ENCODE measurements at places on chromosomes 2 and 18. TPM values are rescaled to one million over a fixed set of nuclear protein-coding genes. Genes with fewer than 3 reads are reported as not detected.

DNA sequence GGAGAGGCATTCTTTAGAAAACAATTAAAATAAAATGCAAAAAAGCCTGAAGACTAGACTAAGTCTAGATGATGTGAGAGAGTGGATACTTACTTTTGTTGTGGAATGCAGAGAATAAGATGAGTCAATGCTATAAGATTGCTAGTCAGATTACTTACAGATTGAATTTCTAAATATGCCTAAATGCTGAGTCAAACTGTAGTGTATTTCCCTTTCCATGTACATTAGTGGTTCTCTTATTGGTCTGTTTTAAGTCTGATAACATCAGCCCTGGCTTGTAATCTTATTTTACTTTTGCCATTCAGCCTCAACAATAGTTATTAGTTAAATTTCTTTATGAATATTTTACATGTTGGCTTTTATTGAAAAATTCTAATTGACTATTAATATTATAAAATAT is 702.7 kb downstream of the SOCS6 start:
- no peaks in the 10 kb centered on the region for H3K27me3 ChIP-seq
- H3K4me3 ChIP-seq, result no peak overlapping the region
- no peaks in the 10 kb centered on the region for H3K36me3 ChIP-seq
- H3K27ac ChIP-seq, result no peak overlapping the region
- no peaks in the 10 kb centered on the region for H3K4me1 ChIP-seq

- H3K27ac ChIP-seq, result no peak overlapping the region
- H3K36me3 ChIP-seq, result no peaks in the 10 kb centered on the region
- H3K4me3 ChIP-seq, result no peak overlapping the region
- H3K4me1 ChIP-seq, result peaks cover 19% of the 10 kb centered on the region
Observed at GRCh38 chr18:10124967-10125366, 211.2 kb downstream of the VAPA start.

GRCh38 chr2:88865801-88866371 is 174.4 kb downstream of the RPIA start:
- no peaks in the 10 kb centered on the region for H3K36me3 ChIP-seq
- H3K27me3 ChIP-seq, result no peaks in the 10 kb centered on the region
- H3K4me1 ChIP-seq, result no peaks in the 10 kb centered on the region
- no peak overlapping the region for H3K4me3 ChIP-seq

GRCh38 chr2:231554327-231554726 is 24.1 kb upstream of the NMUR1 start:
- peak overlapping the region; percentile 16 for H3K4me3 ChIP-seq
- no peaks in the 10 kb centered on the region for H3K27me3 ChIP-seq
- H3K4me1 ChIP-seq, result no peaks in the 10 kb centered on the region
- no peak for DNase-seq
- H3K36me3 ChIP-seq, result no peaks in the 10 kb centered on the region

GRCh38 chr2:105636109-105636740 is 108.5 kb upstream of the NCK2 start:
- H3K27me3 ChIP-seq, result no peaks in the 10 kb centered on the region
- H3K27ac ChIP-seq, result no peak overlapping the region
- no peaks in the 10 kb centered on the region for H3K36me3 ChIP-seq
- no peaks in the 10 kb centered on the region for H3K4me1 ChIP-seq
- H3K4me3 ChIP-seq, result no peak overlapping the region

- H3K36me3 ChIP-seq, result no peaks in the 10 kb centered on the region
- no peaks in the 10 kb centered on the region for H3K27me3 ChIP-seq
- DNase-seq, result no peak
Observed at GRCh38 chr18:36328916-36329315, 31.4 kb downstream of the FHOD3 start.

DNA sequence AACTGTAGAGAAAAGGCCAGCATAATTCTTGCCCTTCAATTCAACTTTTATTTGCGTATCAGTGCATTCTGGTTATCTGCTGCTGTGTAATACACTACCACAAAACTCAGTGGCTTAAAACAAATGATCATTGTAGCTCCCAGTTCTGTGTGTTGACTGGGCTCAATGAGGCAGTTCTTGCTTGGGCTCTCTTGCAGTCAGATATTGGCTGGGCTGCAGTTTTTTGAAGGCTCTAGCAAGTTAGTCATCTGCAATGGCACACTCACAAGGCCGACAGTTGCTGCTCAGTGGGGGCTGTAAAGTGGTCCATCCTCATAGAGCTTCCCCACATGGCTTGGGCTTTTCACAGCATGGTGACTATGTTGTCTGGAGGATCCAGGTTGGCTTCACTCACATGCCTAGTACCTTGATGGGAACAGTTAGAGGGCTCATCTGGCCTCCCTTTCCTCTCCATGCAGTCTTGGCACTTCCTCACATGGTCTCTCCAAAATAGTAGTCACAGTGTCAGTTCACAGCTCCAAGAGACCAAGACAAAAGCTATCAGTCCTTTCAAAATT is 110.6 kb upstream of the TNP1 start:
- no peaks in the 10 kb centered on the region for H3K27me3 ChIP-seq
- no peak overlapping the region for H3K4me3 ChIP-seq
- H3K36me3 ChIP-seq, result no peaks in the 10 kb centered on the region
- peaks cover 14% of the 10 kb centered on the region for H3K4me1 ChIP-seq
- no peak for DNase-seq
- no peak overlapping the region for H3K27ac ChIP-seq

GRCh38 chr2:96914332-96914731 is 44.5 kb upstream of the SEMA4C start:
- DNase-seq, result no peak
- H3K4me3 ChIP-seq, result no peak overlapping the region
- H3K4me1 ChIP-seq, result peaks cover 3% of the 10 kb centered on the region
- H3K36me3 ChIP-seq, result no peaks in the 10 kb centered on the region
- no peak overlapping the region for H3K27ac ChIP-seq

GRCh38 chr2:201580486-201580885 is 62.8 kb downstream of the TMEM237 start:
- H3K36me3 ChIP-seq, result no peaks in the 10 kb centered on the region
- no peak overlapping the region for H3K4me3 ChIP-seq
- DNase-seq, result no peak
- H3K27me3 ChIP-seq, result no peaks in the 10 kb centered on the region
- no peaks in the 10 kb centered on the region for H3K4me1 ChIP-seq

GRCh38 chr2:156649596-156649995 is 213.4 kb downstream of the GPD2 start:
- H3K4me1 ChIP-seq, result peaks cover 9% of the 10 kb centered on the region
- DNase-seq, result no peak
- no peak overlapping the region for H3K4me3 ChIP-seq
- H3K36me3 ChIP-seq, result no peaks in the 10 kb centered on the region
- no peak overlapping the region for H3K27ac ChIP-seq

DNA sequence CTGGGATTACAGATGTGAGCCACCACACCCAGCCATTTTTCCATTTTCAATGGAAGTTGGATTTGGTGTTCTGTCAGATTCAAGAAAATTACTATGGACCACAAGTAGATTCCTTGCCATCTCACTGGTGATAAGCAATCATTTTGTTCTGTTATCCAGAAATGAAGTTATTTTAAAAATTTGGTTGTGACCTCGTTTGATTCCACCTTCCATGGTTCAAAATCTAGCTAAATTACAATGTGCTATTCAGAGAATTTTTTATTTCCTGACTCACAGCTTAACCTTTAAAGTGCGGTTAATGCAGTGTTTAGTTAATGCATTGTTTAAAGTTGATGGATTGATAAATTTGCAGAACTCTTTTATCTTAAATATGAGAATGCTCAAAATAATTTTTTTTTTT is 243.2 kb upstream of the BOD1L2 start:
- H3K36me3 ChIP-seq, result no peaks in the 10 kb centered on the region
- no peaks in the 10 kb centered on the region for H3K27me3 ChIP-seq
- H3K27ac ChIP-seq, result no peak overlapping the region
- no peak for DNase-seq
- H3K4me3 ChIP-seq, result no peak overlapping the region

The KHK gene
- total RNA-seq, result 0.91 TPM

The VAMP8 gene
- 5.3 TPM for total RNA-seq

DNA sequence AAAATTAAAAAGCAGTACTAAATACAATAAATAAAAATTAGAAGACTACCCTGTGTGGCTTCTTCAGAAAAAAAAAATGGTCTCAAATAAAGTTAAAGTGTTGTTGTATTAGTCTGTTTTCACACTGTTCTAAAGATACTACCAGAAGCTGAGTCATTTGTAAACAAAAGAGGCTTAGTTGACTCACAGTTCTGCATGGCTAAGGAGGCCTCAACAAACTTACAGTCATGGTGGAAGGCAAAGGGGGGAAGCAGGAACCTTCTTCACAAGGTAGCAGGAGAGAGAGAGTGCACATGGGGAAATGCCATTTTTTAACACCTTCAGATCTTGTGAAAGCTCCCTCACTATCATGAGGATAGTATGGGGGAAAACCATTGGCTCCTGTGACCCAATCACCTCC is 612.8 kb downstream of the RNF144A start:
- no peaks in the 10 kb centered on the region for H3K27me3 ChIP-seq
- no peaks in the 10 kb centered on the region for H3K4me1 ChIP-seq
- no peaks in the 10 kb centered on the region for H3K36me3 ChIP-seq
- no peak overlapping the region for H3K27ac ChIP-seq
- no peak overlapping the region for H3K4me3 ChIP-seq

- no peaks in the 10 kb centered on the region for H3K36me3 ChIP-seq
- no peaks in the 10 kb centered on the region for H3K27me3 ChIP-seq
- DNase-seq, result no peak
- no peak overlapping the region for H3K27ac ChIP-seq
Observed at GRCh38 chr18:6961331-6961730, 156.3 kb downstream of the LAMA1 start.

The STK36 gene
- total RNA-seq, result 9.1 TPM

The C1GALT1C1L gene
- not detected for total RNA-seq

DNA sequence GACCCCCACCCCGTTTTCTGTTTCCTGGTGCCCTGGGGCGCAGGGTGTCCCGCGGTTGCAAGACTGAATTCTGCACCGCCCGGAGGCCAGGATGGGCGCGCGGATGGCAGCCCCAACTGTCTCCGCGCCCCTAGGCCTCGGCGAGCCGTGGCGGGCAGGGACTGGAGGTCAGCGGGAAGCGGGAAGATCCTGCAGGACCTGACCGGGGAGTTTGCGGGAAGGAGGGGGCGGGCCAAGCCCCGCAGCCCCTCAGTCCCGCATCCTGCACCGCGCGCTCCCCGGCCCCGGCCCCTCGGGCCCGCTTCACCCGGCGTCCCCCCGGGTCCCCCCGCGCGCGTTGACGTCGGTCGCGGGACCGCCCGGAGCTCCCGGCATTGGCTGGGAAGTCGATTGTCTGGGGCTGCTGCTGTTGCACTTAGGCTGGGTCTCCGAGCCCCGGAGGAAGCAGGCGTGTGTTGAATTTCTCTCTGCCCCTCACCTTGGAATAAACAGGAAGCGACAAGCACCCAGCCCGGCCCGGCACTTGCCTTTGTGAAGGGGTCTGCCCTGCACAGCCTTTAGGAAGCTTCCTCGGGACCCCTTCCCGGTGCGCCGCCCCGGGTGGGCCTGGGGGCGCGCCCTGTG is at the start of gene LDLRAD4:
TSS of gene LDLRAD4 (plus strand) at position 393 of the 624 bp plus-strand sequence.
- peak within 1 kb of the TSS; percentile 65 for H3K4me3 ChIP-seq
- no peak for DNase-seq
- H3K4me1 ChIP-seq, result peaks cover 54% of the 10 kb centered on the region
- no peaks in the 10 kb centered on the region for H3K36me3 ChIP-seq
- no peaks in the 10 kb centered on the region for H3K27me3 ChIP-seq
- H3K27ac ChIP-seq, result peak within 1 kb of the TSS; percentile 81

GRCh38 chr2:105438104-105438929 is 39.5 kb upstream of the FHL2 start:
- H3K27ac ChIP-seq, result peak overlapping the region; percentile 53
- H3K27me3 ChIP-seq, result no peaks in the 10 kb centered on the region
- H3K36me3 ChIP-seq, result no peaks in the 10 kb centered on the region
- DNase-seq, result peak; percentile 50
- peaks cover 19% of the 10 kb centered on the region for H3K4me1 ChIP-seq
- no peak overlapping the region for H3K4me3 ChIP-seq

DNA sequence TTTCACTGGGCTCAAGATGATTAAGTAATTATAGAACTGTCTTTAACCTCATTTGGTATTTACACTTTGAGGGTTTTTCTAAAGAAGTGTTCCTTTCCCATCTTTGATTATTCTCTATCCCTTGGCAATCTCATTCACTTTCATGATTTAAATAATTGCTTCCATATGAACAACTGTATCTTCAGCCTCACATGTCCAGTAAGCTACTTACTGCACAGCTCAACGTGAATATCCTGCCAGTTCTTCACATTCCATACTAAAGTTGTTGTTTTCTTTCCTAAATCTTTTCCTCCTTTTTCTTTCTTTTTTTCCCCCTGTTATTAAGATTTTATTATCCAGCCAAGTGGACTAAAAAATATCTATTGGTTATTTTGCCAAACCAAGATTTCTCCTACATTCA is 37.7 kb downstream of the ZC3H15 start:
- H3K4me3 ChIP-seq, result no peak overlapping the region
- no peaks in the 10 kb centered on the region for H3K4me1 ChIP-seq
- no peak overlapping the region for H3K27ac ChIP-seq
- no peaks in the 10 kb centered on the region for H3K27me3 ChIP-seq
- DNase-seq, result no peak

DNA sequence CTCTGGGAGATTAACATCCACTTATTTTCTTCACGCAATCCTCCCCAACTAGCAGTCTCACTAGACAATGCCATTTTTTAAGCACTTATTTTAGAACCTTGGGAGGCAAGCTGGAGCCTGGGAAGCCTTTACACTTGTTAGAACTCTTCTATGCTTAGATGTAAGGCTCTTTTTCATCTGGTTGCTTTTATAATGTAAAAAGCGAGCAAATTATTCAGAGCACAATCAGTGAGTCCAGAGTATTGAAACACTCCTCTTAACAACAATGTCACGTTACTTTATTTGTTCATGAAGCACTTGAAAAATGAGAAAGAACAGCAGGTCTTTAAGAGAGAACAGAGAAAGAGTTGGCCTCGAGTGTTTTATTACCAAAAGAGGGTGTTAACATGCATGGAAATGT is 84.1 kb upstream of the SLC8A1 start:
- no peaks in the 10 kb centered on the region for H3K4me1 ChIP-seq
- H3K4me3 ChIP-seq, result no peak overlapping the region
- no peaks in the 10 kb centered on the region for H3K27me3 ChIP-seq
- DNase-seq, result no peak
- no peaks in the 10 kb centered on the region for H3K36me3 ChIP-seq

DNA sequence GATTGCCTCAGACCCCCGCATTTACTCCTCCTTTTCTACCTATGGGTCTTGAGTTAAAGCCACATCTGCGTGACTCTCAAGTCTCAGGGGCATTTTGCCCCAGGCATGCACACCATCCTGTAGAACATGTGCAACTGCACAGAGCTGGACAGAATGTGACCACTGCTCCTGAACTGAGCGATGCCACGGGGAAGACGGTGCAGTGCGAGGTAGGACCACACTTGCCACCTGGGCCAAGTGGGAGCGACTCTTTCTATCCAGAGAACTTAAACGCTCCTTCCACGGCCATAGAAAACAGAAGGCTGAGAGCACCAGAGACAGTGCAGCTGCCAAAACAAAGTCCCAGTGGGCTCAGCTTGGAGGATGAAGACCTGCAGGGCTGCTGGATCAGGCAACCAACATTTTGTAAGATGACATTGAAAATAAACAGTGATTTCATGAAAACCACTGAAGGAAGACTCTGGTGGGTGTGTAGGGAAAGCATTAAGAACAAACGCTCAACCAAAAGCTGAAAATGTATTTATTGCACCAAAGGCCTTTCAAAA is 149.0 kb upstream of the HDAC4 start:
- no peaks in the 10 kb centered on the region for H3K27me3 ChIP-seq
- no peak overlapping the region for H3K27ac ChIP-seq
- no peaks in the 10 kb centered on the region for H3K4me1 ChIP-seq
- DNase-seq, result no peak
- no peak overlapping the region for H3K4me3 ChIP-seq

The COPS7B gene
- 24.1 TPM for total RNA-seq
